SK-N-DZ (cell line): ENCODE measurements at places on chromosomes 1 and 21.

GRCh38 chr1:184574588-184574987, 180.1 kb downstream of the EDEM3 start:
- no peak for DNase-seq

- DNase-seq: no peak
Measured at GRCh38 chr1:20538760-20539551, 13.4 kb upstream of the FAM43B start.

DNA sequence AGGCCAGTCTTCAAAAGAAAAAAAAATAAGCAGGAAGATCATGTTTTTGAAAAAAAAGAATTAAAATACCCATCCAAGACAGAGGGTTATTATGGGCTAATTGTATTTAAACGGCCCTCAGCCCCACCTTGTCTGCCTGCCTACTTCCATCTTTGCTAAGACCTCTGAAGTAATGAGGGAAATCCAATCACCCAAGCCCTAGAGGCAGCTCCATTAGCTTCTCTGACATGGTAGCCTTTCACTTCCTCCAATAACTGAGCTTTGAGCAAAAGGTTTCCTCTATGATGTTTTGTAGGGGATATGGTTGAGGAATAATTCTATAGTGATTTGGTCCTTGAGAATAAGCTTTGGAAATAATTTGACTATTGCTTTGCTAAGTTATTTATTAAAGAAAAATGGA, 178.2 kb upstream of the SGIP1 start:
- DNase-seq: peak; percentile 17

DNA sequence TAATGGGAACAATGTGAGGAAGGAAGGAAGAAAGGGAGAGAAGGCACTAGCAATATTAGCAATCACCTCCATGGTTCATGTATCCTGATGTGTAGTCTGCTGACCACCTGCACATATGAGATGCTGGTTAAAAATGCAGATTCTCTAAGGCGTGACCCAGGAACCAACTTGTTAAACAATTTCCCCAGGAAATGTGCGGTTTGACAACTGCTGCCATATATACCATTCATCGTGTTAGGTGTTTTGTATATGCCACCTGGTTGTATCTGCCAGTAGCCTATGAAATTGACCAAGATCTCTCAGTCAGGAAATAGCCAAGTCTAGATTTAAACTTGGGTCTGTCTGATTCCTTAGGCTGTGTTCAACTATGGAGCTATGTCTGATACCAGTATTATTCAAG, 4.1 kb downstream of the SEMA4A start:
- no peak for DNase-seq

- DNase-seq: no peak
Measured at GRCh38 chr1:184626076-184627006, 128.3 kb downstream of the EDEM3 start.

- no peak for DNase-seq
Measured at GRCh38 chr1:116587501-116588227, 16.8 kb upstream of the CD58 start.

GRCh38 chr1:208048904-208049303, 138.0 kb upstream of the CD34 start:
- no peak for DNase-seq

DNA sequence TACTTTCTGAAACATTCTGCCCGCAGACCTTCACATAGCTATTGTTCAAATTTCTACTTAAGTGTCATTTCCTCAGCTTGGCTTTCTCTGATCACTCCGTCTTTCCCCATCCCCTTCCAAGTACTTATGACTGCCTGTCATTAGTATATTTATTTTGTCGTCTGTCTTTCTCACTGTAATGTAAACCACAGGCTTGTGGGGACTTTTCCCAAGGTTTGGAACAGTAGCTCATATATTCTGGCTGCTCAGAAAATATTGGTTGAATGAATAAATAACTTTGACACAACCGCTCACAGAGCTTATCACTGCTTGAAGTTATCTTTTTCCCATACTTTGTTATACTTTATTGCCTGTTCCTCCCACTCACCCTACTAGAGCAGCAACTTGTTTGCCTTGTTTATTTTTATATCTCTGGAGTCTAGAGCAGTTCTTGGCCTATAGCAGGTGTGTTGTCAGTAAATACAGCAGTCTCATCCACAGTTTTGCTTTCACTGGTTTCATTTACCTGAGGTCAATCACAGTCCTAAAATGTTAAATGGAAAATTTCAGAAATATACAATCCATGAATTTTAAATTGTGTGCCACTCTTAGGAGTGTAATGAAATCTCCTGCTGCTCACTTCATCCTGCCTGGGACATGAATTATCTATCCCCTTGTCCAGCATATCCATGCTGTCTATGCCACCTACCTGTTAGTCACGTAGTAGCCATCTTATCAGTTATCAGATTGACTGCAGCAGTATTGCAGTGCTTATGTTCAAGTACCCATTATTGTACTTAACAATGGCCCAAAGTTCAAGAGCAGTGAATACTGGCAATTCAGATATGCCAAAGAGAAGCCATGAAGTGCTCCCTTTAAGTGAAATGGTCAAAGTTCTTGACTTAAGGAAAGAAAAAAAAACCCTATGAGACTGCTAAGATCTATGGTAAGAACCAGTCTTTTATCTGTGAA, 2.4 kb upstream of the CNIH4 start:
- DNase-seq: no peak

GRCh38 chr21:42474043-42474831, 21.8 kb downstream of the RSPH1 start:
- DNase-seq: no peak

DNA sequence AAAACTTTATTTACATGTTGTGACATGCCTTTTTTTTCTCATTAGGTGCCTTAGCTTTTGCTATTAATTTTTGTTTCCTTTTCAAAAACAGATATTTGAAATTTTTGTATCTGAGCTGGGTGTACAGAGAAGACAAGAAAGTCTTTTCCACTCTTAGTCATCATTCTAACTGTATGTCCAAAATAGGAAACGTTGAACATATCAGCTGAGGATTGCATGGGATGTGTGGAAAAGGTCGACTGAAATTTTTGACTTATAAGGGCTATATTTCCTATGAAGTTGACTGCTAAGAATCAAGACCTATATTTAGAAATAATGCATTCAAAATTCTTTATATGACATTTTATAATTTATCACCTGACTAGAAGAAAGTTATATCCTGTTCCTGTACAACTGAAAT, 270.0 kb upstream of the ZRANB2 start:
- no peak for DNase-seq

DNA sequence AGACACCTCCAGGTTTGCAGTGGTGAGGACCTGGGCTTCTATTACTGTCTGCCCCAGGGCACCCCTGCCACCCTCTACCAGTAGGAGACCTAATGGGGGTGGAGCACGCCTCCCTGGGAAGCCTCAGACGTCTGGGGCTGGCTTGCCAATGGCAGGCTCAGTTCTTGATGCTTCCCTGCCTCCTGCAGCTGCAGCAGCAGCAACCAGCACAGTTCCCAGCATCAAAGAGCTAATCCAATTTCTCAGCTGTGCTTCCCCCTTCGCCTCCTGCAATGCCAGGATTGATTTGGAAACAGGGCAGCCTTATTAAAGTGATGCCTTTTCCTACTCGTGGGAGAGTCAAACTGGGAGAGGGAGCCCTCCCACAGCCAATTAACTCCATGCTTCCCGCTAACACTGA, 8.2 kb downstream of the SYT2 start:
- peak; percentile 35 for DNase-seq

DNA sequence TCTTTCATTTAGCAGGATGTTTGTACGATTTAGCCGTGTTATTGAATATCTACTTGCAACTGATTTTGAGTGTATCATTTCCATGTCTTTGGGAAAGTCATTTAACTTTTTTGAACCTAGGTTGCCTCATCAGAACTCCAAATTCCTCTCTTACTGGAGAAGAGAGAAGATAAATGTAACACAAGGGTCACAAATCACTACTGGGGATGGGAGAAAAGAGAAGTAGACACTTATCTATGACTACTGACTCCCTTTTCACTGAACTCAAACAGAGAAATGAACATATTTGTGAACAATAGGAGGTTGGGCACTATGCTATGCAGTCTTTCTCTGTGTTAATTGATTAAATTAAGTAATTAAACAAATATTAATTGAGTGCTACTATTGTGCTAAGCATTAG, 42.2 kb downstream of the TENT5C start:
- no peak for DNase-seq

- DNase-seq: no peak
Measured at GRCh38 chr1:6584126-6585080, 4.6 kb downstream of the ZBTB48 start.

DNA sequence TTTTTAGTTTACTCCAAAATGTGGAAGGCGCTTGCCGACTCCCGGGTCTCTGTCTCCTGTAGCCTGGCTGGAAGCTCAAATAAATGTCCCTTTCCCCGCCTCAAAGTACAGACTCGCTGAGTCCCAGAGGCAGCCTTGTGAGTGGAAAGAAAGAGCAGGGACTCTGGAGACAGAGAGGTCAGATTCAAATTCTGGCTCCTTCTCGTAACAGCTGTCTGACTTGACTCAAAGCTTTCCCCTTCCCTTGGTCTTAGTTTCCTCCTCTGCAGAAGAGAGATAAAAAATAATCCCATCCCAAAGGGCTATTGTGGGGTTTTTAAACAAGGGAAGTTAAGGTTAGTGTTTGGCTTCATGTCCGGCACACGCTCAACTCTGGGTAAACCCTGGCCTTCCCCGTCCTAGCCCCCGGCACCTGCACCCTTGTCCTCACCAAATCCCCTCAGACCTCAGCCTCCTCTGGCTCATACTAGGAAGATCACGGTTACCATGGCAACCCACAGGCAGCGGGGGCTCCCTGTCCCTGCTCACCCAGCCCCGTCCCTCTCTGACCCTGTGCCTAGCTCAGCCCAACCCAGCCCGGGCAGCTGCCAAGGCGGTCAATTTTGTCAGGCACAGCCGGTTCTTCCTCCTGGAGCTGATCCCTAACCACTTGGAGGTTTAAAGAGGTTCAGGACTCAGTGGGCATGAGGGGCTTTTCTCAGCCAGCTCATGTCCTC, 49.2 kb upstream of the IGSF21 start:
- DNase-seq: no peak

DNA sequence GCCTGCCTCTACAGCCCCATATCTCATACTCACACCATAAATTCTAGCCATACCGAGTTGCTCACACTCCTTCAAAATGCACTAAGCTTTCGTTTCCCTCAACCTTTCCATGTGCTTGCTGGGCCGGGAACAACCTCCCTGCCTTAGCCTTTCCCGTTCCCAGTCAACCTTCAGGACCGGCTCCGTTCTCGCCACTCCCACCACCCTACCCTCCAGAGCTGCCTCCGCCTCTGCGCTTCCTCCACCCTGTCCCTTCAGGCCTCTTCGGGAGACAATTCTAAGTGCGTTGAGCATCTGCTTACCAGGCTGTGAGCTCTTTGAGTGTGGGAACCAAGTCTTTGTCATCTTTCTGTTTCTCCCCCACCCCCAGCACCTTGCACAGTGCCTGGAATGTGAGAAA, 31.6 kb downstream of the KCNN3 start:
- DNase-seq: no peak
